ENCODE measurements at places on chromosomes 6 and 20.

DNA sequence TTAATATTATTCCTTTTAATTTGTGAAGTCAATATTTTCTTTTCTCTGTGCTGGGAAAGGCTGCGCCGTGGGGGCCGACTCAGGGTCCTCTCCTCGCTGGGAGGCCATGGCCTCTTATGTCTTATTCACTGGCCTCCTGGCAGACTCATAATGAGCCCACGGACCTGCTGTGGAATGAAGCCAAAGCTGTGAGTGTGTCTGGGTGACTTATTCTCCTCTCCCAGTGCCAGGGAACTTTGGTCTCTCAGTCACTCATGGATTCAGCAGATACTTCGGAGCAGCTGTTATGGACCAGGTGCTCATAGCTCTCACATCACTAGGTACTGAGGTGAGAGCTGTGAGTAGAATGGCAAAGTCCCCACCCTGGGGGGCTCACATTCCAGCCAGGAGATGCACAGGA, 297.6 kb downstream of the CDH26 start:
- no peak for DNase-seq

GRCh38 chr20:54221353-54221752, 13.5 kb downstream of the PFDN4 start:
- no peak for DNase-seq

GRCh38 chr6:16761471-16762267, 409 bp upstream of the ATXN1 start:
- DNase-seq, result peak; percentile 97

DNA sequence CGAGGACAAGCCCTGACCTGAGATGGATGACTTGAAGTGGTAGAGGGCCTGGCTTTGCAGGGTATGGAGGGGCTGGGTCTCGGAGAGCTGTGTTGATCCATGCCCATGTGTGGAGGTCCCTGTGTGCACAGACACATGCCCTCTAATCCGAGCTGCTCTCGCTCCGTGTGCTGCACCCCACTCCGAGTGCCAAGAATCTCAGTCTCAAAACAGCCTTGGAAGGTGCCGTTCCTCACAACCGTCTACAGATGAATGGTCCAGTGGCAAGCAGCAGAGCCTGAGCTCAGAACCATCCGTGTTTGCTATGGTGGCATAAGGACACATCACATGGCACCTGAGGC, 92.4 kb downstream of the RAMACL start:
- DNase-seq, result no peak

DNA sequence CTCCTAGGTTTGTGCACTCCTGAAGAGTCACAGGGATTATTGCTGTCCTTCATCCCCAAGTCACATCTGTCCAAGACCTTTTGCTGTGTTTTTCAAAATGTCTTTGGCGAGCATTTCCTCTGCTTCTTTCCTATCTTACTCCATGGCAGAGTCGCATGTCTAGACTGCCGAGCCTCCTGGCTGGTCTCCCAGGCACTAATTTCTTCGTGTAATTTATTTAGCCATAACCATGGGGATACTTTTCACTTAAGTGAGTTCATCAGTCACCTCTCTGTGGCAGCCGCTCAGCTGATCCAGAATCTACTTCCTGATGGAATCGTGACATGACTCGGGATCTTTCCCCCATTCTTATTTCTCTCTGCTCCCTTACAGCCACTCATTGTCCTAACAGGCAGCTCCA, 25.8 kb downstream of the ADGRF5 start:
- DNase-seq, result no peak

DNA sequence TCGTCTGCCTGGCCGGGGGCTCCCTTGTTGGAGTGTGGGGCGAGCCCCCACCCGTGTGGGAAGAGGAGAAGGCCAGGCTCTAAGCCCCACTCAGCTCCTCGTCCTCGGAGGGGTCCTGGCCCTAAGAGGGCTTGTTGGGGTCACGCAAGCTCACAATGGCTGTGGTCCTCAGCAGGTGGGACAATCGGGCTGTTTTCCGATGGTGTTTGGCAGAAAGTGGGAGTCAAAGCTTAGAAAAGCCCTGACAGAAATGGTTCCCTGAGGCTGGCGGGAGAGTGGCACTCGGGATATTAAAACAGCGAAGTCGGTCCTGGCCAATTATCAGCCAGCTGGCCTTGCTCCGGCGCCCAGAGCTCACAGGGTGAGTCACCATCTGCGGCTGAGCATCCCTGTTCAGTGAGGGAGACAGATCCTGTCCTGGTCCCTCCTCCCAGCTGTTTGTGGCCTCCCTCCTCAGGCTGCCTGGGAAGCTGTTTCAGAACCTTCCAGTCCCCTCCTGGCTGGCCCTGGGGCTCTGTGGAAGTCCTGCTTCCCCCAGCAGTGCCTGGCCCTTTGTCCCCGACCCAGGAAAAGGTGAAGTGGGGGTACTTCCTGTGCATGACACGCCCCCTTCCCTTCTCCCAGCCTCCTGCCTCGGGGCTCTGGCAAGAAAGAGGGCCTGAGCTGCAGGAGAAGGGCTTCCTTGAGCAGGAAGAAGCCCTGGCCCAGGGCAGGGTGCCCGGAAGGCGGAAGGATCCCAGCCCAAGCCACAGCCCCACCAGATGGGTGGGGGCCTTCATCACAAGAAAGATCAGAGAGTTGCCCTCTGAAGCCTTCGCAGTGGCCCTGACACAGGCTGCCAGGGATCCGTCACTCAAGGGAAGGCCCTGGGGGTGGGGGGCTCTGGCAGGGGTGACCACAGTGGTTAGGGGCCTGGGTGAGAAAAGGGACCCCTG, 53.6 kb upstream of the BHLHE23 start:
- DNase-seq, result peak; percentile 11

DNA sequence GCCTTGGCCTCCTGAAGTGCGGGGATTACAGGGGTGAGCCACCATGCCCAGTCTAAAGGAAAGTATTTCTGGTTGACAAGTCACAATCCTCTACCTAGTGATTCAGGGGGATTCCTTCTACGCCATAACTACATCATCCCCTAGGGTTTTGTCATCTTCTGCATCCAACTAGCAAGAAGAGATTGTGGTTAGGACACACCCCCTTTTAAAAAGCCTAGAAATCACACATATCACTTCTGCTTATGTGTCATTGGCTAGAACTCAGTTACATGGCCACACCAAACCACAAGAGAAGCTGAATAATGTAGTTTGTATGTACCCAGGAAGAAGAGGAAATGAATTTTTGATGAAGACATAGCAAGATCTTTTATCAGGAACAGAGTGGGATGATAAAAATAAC, 14.7 kb upstream of the CHD6 start:
- peak; percentile 90 for DNase-seq

DNA sequence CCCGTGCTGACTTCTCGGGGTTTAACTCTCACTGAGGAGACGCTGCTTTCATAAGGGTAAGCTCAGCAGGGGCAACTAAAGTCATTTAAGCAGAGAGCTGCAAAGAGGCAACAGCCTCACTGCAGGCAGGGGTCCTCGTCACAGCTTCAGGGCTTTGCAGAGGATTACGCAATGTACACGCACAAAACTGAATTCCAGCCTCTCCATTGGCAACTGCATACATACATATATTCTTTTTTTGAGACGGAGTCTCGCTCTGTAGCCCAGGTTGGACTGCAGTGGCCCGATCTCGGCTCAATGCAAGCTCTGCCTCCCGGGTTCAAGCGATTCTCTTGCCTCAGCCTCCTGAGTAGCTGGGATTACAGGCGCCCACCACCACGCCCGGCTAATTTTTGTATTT, 2.4 kb downstream of the GMEB2 start:
- peak; percentile 38 for DNase-seq

- DNase-seq, result no peak
Measured at GRCh38 chr20:48414786-48415185, 413.0 kb downstream of the PREX1 start.

- DNase-seq, result peak; percentile 48
Measured at GRCh38 chr6:63307581-63308246, 12.1 kb downstream of the LGSN start.

- DNase-seq, result no peak
Measured at GRCh38 chr6:36038120-36038876, 10.7 kb downstream of the MAPK14 start.

- DNase-seq, result no peak
Measured at GRCh38 chr6:45377043-45377553, 636 bp downstream of the SUPT3H start.

DNA sequence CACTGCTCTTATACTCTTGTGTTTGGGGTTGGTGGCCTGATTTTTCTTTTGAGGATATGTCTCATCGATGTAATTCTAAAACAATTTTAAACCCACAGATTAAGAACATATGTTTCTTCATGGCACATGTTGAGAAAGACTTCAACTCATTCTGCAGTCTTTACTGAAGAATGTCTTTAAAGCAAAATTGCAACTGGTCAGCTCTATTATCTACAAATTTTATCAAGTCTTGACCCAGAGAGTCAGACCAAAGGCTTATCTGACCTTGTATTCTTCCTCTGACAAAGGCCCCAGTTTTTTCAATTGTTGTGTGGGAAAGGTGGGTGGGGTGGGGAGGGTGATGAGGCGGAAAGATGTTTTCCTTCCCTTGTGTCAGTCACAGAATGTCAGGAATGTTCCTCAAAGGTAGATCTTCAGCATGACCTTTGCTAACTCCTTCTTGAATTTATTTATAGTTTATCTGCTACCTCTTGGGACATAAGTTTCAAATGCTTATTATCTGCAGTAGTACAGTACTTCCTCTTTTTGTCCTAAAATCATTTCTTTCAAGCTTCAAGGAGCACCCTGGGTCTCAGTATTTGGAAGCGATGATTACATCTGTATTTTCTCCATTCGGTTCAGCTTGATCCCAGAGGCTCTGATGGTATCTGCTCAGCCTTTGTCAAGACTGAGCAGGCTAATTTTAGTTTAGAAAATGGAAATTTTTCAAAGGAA, 63.2 kb upstream of the TIAM2 start:
- peak; percentile 86 for DNase-seq

DNA sequence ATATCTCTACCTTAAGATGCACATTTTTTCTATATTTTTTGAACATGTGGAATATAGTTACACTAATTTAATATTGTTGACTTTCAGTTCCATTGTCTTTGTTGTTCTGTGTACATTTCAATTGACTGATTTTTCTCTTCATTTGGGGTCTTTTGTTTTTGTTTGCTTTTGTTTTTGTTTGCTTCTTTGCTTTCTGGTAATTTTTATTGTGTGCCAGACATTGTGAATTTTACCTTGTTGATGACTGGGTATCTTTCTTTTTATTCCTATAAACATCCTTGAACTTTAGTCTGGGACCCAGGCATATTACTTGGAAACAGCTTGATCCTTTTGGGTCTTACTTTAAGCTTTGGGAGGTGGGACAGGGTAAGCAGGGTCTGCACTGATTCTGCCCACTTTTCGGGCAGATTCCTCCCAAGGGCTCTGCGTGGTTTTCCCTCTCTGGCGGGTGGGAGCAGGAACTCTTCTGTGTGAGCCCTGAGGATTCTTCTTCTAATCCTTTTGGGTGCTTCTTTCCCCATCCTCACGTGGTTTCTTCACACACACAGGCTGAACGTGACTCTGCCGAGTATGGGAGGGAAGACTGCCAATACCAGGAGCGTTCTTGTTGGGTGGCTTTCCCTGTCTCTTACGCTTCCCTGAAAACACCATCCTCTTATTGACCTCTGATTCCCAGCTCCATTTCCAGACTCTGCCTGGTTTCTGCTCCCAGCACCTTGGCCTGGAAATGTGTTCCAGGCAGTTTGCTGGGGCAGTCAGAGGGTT, 200.5 kb downstream of the ARID1B start:
- DNase-seq, result peak; percentile 58

GRCh38 chr6:112269114-112269513, 14.7 kb upstream of the LAMA4 start:
- DNase-seq, result peak; percentile 39

DNA sequence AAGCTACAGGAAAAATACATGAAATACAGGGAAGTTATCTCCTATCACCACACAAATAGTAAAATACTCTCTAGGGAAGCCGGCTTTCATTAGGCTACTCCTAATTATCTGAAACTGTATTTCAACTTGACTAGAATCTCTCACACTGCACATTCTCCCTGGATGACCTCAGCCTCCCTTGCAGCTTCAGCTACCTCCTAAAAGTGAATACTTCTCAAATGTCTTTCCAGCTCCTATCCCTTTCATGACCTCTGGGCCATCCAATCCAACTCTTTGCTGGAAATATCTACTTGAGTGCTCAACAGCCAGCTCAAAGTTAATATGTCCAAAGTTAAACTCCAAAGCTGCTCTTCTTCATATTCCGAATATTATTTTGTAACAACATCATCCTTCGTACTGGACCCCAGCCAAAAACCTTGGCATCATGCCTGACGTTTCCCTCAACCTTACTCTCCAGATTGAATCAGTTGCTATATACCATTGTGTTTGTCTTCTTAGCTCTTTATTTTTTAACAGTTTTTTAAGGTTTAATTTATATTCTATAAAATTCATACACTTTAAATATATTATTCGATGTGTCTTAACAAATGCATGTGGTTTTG, 29.4 kb upstream of the KIF6 start:
- peak; percentile 9 for DNase-seq

- no peak for DNase-seq
Measured at GRCh38 chr6:9186148-9186547, 750.8 kb upstream of the SLC35B3 start.

GRCh38 chr20:42846784-42847490, 342.8 kb downstream of the PTPRT start:
- DNase-seq, result no peak

DNA sequence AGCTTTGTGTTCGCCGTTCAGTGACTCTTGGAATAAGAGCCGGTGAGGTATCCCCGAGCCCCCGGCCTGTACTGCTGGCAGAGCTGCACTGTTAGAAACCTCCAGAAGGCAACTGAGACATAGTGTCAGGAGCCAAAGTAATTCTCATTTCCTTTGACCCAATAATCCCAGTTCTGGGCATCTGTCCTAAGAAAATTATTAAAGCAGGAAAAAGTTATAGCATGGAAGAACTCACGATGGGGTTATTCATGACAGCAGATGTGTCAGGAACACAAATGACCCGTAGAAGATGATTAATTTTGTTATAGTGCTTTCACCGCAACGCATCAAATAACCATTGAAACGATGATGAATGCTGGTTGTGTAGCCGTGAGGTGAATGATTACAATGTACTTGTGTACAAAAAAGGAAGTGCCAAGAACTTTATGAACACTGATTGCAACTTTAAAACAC, 20.3 kb downstream of the CYP21A2 start:
- peak; percentile 8 for DNase-seq

GRCh38 chr6:160730911-160731310, 28.9 kb downstream of the PLG start:
- DNase-seq, result no peak

GRCh38 chr6:95544517-95545225, 32.7 kb upstream of the MANEA start:
- DNase-seq, result no peak

- no peak for DNase-seq
Measured at GRCh38 chr20:58833921-58834320, 16.8 kb downstream of the GNAS-AS1 start.

DNA sequence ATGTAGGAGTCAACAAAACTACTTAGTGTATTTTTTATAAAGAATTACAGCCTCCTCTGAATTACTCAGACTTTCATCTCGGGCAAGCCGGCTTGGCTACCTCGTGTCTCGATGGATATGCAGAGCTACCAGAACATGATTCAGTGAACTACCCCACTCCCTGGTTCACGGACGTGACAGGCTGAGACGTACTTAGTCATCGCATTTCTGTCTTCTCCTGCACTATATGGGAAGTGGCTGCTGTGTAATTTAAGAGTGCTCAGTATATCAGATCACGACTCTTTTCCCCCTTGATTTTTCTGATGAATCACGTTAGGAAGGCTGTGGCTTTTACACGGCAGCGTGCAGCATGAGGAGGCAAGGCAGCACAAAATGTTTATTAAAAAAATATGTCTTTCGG, 302.7 kb upstream of the ZFP64 start:
- peak; percentile 100 for DNase-seq
